ENCODE measurements at places on chromosomes 5 and 9. TPM values are rescaled to one million over a fixed set of nuclear protein-coding genes. Genes with fewer than 3 reads are reported as not detected.

The NDUFS4 gene
- total RNA-seq = 67.1 TPM

The GRIA1 gene
- total RNA-seq = 184 TPM

The SPINK7 gene
- not detected for total RNA-seq

The MEGF10 gene
- total RNA-seq = 19.7 TPM

The TMEM161B gene
- 34.7 TPM for total RNA-seq

Measured in temporal lobe (tissue), 4 donors.